Activated CD4-positive, CD25-positive, alpha-beta regulatory T cell treated with anti-CD3 and anti-CD28 coated beads, Interleukin-2, amount 50 U/mL, for 72 hours (primary cell): ENCODE measurements at places on chromosomes 16 and 17.

GRCh38 chr16:66131156-66131807 lies 235.2 kb upstream of the CDH5 start:
- no peak for DNase-seq

- no peak for DNase-seq
These were observed 45.9 kb downstream of the SRCIN1 start for GRCh38 chr17:38559880-38560230.

DNA sequence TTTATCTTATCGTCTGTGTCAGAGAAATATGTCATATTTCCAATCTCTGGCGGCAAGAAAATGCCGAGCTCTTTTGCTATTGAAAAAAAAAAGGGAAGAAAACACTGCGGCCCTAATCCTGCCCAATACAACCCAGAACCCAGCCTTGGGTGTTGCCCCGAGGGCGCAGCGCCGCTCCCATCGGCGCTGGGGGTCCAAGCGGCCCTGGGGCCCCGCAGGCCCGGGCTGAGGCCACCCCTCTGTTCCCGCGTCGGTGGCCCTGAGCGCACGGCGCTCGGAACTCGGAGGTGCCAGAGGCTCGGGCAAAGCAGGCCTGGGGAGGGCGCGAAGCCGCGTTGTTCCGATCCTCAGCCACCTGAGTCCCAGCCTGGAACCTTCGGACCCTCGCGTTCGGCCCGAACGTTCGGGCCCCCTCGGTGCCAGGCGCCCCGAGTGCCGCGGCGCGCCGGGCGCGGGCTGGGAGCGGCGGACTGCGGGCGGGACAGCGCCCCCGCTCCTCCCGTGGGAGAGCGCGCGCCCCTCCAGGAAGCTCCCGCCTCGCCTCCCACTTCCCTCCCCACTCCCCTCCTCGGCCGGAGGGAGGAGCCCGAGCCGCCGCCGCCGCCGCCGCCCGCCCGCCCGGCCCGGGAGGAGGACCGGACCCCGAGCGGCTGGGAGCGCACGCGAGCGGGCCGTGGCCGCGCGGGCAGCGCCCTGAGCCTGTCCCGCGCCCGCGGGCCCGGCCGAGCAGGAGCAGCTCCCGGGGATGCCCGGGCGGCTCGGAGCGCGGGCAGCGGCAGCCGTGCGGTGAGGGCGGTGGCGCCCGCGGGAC lies at the start of gene CPNE2:
CPNE2 (plus strand) TSS at position 609 of the 811 bp plus-strand sequence. CDS start 18,160 bp downstream, outside the sequence.
- DNase-seq = no peak

DNA sequence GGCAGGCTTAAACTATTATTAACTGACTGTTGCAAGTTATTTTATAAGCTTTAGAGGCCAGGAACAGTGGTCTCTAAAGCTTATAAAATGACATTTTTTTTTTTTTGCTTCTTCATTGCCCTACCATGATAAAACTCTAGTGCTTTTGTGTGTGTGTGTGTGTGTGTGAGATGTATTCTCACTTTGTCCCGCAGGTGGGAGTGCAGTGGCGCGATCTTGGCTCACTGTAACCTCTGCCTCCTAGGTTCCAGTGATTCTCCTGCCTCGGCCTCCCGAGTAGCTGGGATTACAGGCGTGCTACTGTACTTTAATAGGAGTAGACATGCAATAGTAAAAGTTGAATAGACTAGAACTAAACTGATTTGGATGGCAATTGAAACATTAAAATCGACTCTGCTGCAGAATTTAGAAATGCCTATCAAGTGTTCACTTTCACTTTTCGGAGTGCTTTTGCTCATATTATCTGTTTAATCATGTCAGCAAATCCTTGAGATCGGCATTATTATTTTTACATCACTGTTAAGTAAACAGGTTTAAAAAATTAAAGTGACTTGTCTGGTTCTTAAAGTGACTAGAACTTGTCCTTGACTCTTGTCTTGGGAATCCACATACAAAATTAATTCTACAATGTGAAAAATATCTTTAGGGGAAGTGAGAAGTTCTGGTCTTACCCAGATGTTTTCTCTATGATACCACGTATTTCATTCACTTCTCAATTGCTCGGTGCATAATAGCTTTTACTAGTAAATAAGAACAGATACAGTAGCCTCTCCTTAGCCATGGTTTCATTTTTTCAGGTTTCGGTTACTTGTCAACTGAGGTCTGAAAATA lies 8.4 kb upstream of the PCTP start:
- no peak for DNase-seq

DNA sequence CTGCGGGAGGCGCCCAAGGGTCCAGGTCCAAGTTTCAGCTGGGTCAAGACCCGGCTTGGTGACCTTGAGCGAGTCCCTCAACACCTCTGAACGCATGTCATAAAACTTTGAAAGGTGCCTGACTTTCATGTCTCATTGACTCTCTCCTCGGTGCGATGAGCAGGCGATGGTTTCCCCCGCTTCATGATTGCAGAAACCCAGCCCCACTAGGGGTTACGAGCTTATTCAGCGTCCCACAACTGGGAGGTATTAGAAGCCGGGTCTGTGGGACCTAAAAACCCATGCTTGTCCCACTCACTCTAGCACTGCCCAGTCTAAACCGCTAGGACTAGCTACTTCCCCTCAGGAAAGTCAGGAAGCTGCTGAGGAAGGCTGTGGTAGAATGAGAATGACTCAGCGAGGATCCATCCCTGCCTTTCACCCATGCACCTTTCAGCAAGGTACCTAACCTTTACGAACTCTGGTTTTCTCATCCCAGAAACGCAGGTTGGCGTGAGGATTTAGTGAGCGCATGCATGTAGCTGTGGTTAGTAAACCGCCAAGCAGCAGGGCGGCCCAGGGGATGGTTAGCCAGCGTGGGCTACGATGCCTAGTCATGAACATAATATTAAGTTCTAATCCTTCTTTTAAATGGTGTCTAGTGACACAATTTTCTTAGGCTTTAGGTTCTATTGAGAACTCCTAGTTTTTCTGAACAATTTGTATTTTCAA lies 26.2 kb upstream of the RFFL start:
- peak; percentile 50 for DNase-seq

DNA sequence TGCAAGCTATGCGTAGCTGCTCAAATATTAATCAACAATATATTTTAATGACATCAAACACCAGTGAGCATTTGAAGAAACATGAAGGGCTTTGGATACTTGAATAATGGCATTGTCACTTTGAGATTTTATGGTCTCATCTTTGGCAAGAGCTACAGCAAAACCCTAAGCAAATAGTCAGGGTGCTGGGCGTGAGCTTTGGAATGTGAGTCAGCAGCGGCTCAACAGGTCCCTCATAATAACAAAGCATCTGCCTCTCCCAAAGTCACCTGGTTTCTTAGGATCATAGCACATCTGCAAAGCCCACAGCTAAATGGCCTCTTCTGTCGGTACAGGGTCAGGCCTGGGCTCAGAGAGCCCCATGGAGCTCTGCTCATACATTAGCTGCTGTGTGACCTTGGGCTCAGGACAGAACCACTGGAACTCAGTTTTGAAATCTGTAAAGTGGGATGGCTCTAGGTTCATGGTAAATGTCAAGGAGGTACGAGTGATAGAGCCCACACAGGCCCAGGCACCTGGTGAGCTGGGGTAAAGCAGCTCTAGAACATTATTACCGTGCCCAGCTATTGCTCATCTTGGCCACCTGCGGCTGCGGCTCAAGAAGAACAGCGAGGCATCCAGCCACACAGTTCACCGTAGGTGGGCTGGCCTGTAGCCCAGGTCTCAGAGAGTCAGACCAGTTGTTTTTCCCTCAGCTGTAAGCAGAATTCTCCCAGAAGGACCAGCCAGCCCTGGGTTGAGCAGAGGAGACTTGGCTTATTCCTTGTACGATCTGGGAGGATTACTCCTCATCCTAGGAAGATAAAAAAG lies 544.5 kb upstream of the CDH11 start:
- DNase-seq = no peak

DNA sequence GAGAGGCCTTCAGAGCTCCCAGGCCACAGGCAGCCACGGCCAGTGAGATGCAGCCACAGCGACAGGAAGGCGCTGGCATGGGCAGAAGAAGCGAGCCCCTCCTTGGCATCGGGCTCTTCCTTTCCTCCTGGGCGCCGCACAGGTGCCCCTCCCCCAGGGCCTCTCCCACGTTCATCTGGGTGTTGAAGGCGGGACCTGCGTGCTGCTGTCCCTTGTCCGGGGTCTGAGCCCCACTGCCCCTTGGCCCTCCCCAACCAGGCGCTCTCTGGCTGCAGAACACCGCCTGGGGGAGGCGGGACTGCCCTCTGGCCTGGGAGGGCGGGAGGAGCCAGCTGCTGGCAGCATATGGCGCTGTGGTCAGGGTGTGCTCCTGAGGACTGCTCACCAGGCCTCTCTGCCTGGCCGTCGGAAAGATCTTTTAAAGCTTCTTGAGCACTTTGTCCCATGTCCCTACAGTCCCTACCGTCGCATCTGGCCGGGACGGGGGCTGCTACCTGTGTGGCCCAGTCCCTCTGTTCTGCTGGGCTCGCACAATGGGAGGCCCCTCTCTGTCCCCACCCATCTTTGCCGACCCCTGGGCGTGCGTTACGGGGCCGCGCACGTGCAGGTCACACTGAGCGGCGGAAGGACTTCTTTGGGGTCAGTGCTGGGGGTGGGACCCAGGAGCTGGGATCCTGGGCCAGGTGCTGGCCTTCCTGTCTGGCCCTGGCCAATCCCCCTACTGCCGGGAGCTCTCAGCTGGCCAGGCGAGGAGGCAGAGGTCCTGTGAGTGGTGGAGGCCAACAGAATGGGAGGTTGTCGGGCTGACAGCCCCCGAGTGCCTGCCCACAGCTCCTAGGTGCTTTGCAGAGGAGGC lies 1.7 kb downstream of the SLC25A10 start:
- no peak for DNase-seq

GRCh38 chr17:69828087-69828486 lies 246.9 kb upstream of the KCNJ16 start:
- DNase-seq = no peak

- DNase-seq = no peak
These were observed 506.5 kb downstream of the HS3ST4 start for GRCh38 chr16:26198221-26198620.

DNA sequence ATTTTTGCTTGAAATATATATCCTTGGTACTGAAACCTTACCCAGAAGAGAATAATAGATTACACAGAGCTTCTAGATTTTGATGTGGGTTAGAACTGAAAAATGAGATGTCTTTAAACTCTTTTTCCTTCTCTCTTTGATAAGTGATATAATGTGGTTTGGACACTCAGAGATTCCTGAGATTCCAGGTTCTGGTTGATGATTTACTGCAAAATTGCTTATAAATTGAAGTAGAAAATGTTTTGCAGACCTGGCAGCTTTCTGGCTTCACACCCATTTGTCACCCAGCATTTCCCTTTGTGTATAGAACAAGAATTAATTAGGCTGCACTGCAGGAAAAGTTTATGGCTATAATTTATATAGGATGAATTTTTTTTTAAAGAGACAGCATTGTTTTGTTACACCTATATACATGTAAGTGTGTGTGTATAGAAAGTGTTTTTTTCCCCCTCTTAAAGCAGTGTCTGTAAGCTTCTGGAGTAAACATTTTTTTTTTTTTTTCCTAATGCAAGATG lies 23.5 kb downstream of the AATF start:
- DNase-seq = no peak

DNA sequence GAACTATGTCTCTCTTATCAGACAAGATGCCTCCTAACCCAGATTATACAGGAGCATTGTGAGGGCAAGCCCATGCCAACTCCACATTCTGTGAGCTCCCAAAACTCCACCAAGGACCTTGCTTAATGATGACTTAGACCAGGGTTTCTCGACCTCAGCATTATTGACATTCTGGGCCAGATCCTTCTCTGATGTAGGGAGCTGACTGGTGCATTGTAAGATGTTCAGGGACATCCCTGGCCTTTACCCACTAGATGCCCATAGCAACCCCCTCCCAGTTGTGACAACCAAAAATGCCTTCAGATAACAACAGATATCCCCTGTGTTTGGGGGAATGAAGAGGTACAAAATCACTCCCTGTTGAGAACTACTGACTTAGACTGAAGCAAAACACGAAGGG lies 43.6 kb downstream of the HOXB1 start:
- no peak for DNase-seq

GRCh38 chr16:2820836-2821486 lies 3.9 kb downstream of the PRSS21 start:
- no peak for DNase-seq

DNA sequence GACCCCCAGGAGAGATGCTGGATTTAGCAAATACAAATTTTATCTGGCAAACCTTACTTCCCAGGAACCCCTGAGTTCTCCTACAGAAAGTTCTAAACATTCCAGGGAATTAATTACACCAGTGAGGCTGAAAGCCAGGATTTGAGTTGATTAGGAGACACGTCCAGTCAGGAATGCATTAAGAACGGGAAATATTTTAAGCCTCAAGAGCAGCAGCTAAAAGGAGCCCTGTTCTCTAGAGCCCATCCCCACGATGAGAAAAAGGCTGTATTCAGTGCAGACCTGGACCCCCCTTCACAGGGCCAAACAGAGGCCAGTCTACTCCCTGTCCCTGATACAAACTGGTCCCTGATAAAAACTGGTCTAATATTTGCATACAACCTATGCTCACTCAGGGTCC lies 55.0 kb downstream of the VAT1L start:
- no peak for DNase-seq

DNA sequence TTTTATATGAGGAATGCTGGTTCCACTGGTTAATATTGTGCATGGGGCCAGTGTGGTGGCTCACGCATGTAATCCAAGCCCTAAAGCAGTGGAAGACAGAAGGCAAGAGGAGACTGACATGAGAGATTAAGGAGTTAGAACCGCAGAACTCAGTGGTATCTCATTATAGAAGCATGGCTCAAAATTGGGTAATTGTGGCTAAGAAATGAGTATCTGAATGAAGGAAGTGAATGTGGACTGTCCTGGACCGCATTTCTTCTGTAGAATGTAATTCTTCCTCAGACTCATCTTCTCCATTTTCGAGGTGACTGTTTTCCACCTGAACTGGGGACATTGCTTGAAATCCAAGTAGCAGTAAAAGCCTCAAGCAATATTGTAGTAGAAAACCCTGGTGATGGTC lies 42.6 kb upstream of the CDR2 start:
- no peak for DNase-seq

GRCh38 chr17:77444984-77445759 lies 304.4 kb downstream of the SEC14L1 start:
- DNase-seq = peak; percentile 72

DNA sequence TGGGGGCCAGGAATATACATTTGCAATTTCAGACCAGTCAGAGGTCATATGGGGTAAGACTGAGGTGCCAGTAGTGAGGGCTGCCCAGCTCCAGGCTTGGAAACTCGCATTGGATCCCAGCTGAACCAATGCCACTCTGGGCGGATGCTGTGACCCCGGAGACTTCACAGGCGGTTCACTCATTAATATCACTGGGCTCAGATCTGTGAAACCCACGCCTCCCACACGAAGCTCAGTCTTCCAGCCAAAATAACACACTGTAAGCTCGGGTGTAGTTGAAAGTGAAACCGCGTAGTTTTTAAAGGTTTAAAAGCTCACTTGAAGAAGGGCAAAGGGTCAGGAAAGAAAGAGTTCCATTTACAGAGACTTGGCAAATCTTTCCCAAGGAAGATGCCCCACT lies 254.8 kb downstream of the FOXL1 start:
- no peak for DNase-seq

GRCh38 chr16:48367441-48368049 lies 17.7 kb downstream of the SIAH1 start:
- no peak for DNase-seq
